ENCODE measurements at places on chromosomes 4 and X.
A peak's percentile ranks its signal among the peaks of the same experiment; 100 is the strongest.

DNA sequence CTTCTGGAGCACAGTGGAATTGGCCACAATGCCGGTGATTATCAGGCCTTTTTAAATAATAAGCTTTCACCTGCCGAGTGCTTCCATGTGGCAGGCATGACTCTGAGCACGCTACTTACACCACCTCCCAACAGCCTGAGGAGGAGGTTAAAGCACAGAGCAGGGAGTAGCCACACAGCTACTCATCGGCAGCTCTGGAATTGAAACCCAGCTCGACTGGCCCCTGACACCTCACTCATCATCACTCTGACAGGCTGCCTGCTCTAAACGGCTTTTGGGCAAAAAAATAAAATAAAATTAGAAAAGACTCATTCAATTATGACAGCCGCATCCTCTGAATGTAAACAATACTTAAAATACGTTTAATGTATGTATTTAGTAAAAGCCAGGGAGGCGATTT is 326.4 kb upstream of the NOCT start:
- no peak for DNase-seq

GRCh38 chr4:154939851-154940250 is 158.8 kb downstream of the RBM46 start:
- DNase-seq: no peak

DNA sequence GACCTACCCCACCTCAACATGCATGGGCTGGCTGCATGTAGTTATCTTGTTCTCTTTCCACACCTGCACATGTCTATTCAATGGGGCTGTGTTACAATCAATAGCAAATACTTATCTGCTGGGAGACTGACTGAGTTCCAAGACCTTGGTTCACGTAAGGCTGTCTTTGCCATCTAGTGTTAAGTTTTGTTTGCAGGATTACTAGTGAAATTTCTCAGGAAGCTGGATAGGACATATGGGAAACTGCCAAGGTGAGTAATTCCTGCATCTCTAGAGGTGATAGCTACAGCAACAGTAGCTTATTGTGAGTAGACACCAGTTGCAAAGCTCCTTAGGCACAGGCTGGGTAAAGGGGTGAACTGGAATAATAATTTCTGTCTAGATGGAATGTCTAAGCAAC is 177.5 kb downstream of the ENOX2 start:
- DNase-seq: no peak

DNA sequence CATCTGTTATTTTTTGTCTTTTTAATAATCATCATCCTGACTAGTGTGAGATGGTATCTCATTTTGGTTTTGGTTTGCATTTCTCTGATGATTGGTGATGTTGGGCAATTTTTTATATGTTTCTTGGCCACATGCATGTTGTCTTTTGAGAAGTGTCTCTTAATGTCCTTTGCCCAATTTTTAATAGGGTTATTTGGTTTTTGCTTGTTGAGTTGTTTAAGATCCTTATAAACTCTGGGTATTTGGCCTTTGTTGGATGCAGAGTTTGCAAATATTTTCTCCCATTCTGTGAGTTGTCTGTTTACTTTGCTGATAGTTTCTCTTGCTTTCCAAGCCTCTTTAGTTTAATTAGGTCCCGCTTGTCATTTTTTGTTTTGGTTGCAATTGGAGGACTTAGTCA is 152.1 kb upstream of the MED14 start:
- DNase-seq: no peak

GRCh38 chrX:115690511-115691216 is 129.7 kb downstream of the PLS3 start:
- peak; percentile 21 for DNase-seq

- no peak for DNase-seq
These were observed 690.2 kb downstream of the FAT4 start for GRCh38 chr4:126004941-126005340.

GRCh38 chr4:747546-748170 is 42.0 kb downstream of the PCGF3 start:
- DNase-seq: no peak

- DNase-seq: no peak
These were observed 119.5 kb downstream of the ARSF start for GRCh38 chrX:3160756-3161155.

DNA sequence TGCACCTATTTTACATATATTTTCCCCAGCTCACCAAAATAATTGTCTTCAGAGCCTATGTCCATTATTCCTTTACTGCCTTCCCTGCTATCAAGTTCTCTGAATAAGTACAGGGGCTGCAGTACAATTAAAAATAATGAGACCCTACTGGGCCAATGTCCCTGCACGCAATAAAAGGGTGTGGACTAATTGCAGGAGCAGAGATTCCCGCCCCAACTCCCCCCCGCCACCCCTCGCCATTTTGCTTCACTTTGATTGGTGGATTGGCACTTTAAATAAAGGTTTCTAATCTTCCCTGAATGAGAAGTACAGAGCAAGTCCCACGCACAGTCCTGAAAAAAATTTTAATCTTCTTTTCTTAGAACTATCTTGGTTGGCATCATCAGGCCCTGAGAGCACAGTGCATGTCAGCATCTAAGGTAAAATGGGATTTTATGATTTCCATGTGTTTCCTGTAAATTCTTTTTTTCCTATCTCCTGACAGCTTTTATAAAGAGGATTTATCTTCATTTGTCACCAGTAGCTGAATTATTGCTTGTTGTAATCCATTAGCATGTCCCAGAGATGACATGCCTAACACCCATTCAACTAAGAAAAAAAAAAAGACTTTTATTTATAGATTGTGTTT is at the start of gene AMBN:
Gene AMBN, plus strand, starts transcription at position 302 of the 628 bp plus-strand sequence. Its CDS starts 103 bp downstream, at position 405.
- DNase-seq: no peak

- DNase-seq: no peak
These were observed 46.2 kb downstream of the PDS5A start for GRCh38 chr4:39931441-39931901.

DNA sequence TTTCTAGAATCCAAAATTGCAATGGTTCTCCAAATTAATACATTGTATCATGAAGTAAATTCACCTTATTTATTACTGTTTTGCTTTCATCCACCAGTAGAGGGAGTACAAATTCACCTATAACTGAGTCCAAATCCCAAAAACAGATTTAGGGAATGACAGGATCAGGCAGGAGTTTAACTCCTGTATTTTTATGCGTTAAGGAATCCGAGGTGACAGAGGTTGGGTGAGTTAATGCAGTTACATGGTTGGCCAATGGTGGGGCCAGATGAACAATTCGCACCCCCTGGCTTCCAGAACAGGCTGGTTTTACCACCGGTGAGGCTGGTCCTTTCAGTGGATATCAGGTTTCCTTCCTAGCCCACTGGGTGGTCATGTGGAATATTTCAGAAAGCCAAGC is 82.4 kb downstream of the MTNR1A start:
- peak; percentile 26 for DNase-seq

DNA sequence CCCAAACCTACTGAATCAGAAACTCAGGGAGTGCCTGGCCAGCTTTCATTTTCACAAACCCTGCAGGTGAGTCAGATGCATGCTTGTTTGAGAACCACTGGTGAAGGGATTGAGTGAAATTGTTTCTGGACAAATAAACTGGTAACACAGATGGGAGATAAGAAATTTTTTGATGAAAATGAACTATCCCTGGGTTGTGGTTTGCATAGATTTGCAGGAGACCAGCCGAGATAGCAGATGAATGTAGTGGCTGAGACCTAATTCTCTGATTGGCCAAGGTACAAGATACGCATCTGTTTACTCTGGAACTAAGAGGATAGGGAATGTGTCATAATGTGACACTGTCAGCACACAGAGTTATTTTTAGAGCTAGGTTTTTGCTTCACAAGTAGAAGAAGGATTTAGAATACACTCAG is 117.8 kb upstream of the NOCT start:
- no peak for DNase-seq

DNA sequence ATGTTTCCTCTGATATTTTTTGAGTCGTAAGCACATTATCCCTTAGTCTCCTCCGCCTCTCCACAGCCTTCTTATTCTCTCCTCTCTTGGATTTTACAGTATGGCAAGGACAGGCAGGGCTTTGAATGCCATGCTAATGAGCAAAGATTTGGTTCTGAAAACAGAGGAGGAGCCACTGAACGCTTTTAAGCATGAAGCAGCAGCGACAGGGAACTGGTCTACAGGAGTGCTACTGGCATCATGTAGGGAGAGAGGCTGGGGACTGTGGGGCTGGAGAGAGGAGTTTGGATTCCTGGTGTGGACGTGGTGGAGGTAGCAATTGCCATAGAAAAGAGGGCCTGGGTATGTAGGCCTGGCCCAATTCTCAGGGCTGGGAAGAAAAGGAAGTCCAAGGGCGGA is 4.6 kb upstream of the CD99L2 start:
- DNase-seq: no peak

DNA sequence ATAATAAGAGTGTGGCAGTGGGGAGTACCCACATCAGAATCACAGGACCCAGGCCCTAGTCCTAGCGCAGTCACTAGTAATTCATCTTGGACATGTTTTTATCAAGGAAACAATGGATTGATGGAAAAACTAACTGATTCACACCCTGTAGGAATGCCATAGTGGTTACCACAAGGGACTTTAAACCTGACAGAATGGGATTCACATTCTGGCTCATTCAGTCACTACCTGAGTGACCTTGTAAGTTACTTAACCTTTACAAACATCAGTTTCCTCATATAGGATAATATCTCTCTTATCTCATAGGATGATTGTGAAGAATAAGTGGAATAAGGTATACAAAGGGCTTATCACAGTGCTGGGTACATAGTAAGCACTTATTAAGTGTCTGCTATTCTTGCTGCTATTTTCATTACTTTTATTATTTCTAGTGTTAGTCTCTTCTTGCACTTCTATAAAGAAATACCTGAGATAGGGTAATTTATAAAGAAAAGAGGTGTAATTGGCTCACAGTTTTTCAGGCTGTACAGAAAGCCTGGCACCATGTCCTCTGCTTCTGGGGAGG is 247.5 kb upstream of the KLF3 start:
- DNase-seq: no peak

DNA sequence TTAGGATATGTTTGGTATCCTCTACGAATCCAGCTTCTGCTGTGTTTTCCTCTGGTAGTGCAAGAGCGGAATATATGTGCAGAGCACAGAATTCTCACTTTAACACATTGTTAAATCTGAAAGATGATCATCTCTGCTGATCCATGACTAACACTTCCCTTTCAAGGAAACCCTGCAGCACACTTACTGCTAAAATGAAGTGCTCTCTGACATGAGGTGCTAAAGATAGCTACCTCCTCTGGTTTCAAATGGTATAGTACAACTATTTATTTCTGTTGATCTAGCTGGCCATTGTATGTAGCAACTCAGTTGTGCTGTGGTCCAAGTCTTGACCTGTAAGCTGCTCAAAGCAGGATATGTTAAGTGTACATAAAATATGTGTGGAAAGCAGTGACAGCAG is 162.4 kb upstream of the FMR1 start:
- no peak for DNase-seq

GRCh38 chr4:140680686-140681085 is 75.5 kb downstream of the TBC1D9 start:
- no peak for DNase-seq

DNA sequence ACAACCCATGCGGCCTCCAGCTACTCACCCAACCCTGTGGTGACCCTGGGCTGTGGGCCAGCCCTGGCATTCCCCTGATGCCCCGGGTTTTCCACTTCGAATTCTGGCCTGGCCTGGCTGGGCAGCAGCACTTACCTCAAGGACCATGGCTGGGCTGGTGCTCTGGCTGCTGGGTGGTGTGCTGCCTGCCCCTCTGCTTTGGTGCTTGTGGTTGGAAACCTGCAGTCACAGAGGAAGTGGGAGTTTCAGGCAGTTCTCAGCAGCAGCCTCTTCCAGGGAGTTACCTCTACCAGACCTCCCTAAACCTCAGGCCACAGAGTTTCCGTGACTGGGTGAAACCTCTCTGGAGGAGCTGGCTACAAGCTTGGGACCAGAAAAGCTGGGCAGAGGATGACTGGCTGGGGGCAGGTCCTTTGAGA is at the start of gene CXCR3:
Gene CXCR3, minus strand, starts transcription at position 209 of the 419 bp plus-strand sequence. Its CDS starts 62 bp downstream, at position 147.
- no peak for DNase-seq

DNA sequence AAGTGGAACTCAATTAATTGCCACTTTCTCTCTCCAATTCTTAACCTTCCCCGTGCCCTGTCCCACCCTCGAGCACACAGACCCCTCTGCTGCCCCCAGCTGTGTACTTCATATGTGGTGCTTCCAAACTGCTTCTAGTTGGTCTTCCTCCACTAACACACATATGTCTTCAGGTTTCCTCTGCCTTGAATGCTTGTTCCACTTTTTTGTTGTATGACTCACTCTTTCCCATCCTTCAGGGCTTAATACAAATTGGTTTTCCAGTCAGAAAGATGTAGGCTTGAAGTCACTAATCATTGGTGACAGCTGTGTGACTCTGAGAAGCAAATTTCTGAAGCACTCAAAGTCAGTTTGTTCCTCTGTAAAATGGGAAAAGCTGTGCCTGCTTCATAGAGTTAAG is 30.6 kb downstream of the TRIM2 start:
- no peak for DNase-seq

- no peak for DNase-seq
These were observed 469.1 kb downstream of the GBA3 start for GRCh38 chr4:23161787-23162186.

DNA sequence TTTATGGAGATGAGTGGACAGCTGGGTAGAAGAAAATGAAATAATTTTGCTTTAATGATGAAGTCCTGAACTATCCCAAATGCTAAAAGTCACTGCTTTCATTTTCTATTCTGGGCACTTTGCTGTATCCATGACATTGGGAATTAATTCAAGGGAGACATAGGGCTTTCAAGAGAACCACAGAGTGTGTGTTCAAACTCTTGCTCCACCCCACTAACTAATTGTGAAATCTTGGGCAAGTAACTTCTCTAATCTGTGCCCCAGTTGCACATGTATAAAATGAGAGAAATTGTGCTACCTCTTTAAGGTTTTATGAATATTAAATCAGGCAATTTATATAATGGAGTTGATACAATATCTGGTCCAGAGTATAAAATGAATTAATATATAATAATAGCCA is 1422.0 kb downstream of the ADGRL3 start:
- DNase-seq: no peak

DNA sequence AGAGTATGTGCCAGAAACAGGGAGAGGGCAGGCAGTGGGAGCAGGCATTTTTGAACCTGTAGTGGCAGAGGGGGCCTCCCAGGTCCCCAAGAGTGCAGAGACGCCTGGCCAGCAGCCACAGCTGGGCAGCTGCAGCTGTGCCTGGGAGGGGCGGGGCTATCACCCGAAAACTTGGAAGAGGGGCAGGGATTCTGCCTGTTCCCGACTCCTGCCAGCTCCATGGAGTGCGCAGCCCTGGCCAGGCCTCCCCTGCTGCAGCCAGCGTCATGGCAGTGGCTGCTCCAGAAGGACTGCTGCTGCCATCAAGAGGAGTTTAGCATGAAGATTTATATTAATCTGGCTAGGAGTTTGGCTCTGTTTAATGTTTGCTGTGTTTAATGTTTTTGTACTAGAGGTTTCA is 532.1 kb upstream of the PITX2 start:
- DNase-seq: no peak

GRCh38 chr4:79584352-79584751 is 176.3 kb upstream of the GK2 start:
- DNase-seq: no peak

GRCh38 chr4:152454398-152455011 is 81.4 kb downstream of the FBXW7 start:
- DNase-seq: no peak

DNA sequence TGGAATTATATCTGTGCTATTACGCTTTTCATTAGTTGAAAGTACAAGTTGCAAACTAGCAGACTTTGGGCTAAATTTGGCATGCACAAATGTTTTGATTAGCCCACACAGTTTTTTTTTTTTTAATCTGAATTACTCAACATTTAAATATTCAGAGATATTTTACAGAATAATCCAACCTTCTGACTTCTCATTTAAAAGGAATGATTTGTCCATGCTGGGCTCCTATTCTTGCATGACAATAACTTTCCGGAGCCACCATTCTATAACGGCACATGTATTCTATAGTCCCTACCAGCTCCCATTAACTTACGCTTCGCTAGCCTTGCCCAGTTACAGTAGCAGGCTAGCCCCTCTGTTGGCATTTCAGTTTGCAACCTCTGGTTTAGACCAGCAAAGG is 219.3 kb upstream of the FTHL17 start:
- no peak for DNase-seq
